ENCODE measurements at places on chromosomes 13 and 19.

DNA sequence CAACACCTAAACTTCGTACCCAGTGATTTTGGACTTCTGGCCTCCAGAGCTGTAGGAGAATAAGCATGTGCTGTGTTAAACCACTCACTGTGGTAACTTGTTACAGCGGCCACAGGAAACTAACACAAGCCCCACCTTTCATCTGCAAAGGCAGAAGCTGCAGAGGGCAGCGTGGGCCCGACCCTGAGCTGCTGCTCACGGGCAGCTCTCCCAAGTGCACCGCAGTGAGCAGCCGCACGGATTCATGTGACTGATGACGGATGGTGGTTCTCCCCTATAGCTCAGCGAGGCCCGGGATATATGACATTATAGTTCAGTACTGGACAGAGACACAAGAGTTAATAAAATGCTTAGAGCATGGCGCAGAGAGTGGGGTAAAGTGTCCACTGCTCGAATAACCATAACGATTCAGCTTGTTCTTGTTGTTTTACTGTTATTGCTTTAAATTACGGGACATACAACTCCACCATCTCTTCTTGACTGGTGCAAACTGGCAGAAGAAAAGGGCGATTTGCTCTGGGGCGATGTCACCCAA, 21.9 kb downstream of the VRK3 start:
- no peak for DNase-seq

DNA sequence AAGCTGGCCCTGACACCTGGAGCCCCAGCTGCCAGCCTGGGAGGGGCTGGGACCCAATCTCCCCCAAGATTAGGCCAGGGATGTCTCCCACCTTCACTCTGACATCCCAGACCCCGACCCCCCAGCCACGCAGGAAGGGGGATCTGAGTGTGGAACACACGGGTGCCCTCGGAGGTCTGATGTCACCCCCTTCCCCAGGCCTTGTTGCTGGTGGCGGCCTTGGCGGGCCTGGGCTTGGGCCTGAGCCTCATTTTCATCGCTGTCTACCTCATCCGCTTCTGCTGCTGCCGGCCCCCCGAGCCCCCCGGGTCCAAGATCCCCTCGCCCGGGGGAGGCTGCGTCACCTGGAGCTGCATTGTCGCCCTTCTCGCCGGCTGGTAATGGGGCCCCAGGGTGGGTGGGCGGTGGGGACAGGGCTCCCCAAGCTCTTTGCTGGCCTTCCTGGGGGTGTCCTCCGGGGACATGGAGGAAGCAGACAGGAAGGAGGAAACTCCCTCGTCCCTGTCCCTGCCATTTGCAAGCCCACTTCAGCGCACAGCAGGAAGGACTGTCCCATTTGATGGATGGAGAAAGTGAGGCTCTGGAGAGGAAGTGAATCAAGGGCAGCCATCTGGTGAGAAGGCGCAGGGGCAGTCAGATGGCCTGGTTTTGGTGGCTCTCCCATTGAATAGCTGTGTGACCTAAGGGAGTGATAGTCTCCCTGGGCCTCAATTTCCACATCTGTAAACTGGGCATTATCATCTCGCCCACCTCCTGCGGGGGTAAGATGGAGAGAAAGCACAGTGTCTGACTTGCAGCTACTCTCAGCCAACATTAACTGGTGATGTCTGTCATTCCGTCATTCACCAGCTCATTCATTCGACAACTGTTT, 3.9 kb downstream of the TTYH1 start:
- DNase-seq, result no peak

- DNase-seq, result no peak
Measured at GRCh38 chr13:113639616-113640262, 18.3 kb downstream of the ATP4B start.

DNA sequence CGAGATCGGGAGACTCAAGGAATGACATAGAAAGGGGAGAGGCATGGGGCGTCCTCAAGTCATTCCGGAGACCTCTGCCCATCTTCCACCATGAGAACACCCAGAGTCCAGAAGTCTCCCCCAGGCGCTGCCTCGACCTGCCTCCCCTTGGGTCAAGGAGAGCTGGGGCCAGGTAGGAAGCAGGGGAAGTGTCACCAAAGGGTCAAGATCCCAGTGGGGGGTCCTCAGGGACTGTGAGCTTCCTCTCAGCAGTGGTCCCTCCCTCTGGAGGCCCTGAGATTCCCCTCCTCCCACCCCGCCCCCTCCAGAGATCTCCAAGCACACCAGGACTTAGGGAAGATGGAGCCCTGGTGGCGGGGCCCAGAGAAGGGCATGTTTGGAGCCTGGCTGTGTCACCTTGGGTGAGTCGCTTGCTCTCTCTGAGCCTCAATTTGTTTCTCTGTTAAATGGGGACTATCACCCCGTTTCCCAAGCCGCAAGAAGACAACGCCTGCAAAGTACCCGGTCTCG, 919 bp downstream of the DACT3 start:
- no peak for DNase-seq

- no peak for DNase-seq
Measured at GRCh38 chr19:51111606-51112005, 3.4 kb upstream of the CTU1 start.

GRCh38 chr13:38409771-38410170, 60.1 kb downstream of the UFM1 start:
- DNase-seq, result no peak

- DNase-seq, result no peak
Measured at GRCh38 chr19:4171676-4172075, 10.7 kb downstream of the SIRT6 start.

- no peak for DNase-seq
Measured at GRCh38 chr13:110218581-110219201, 88.3 kb downstream of the COL4A1 start.

DNA sequence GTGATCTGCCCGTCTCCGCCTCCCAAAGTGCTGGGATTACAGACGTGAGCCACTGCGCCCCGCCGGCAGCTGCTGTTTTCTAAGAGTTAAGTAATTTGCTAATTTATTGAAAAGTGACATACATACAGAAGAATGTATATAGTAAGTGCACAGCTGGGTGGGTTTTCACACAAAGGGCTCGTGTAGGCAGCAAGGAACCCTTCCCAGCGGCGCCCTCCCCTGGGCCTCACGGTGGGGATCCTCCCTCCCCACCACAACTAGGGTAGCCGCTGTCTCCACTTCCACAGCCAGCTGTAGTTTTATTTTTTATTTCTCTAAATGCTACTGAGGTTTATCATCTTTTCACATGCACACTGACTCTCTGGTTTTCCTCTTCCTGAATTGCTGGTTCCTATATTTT, 64.9 kb downstream of the CRYL1 start:
- no peak for DNase-seq

DNA sequence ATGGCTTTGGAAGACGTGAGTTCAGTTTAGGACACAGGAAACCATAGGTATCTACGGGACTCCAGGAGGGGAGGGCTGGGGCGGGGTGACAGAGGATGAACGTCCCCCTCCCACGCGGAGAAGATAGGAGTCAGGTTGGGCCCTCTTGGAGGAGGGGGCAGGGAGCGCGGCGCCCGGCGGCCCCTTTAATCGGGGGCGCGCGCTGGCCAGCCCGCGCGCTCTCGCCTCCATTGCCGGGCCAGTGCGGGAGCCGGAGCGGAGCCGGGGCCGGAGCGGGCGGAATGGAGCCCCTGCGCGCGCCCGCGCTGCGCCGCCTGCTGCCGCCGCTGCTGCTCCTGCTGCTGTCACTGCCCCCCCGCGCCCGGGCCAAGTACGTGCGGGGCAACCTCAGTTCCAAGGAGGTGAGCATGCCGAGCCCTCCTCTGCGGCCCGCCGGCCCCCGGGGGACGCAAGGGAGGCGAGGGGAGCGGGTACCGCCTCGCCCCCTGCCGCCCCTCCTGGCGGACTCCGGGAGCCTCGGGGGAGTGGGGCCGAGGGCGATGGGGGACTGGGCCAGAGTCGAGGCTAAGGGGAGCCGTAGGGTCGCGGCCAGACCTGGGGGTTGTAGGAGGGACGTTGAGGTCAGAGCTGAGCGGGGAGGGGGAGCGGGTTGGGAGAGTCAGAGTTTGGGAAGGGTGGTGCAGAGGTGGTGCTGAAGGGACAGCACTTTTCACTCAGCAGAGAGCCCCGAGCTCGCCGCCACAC, at the start of gene TMEM145:
TMEM145 (plus strand) TSS at position 214 of the 744 bp plus-strand sequence; CDS start at position 282, 68 bp downstream.
- DNase-seq, result peak; percentile 31

DNA sequence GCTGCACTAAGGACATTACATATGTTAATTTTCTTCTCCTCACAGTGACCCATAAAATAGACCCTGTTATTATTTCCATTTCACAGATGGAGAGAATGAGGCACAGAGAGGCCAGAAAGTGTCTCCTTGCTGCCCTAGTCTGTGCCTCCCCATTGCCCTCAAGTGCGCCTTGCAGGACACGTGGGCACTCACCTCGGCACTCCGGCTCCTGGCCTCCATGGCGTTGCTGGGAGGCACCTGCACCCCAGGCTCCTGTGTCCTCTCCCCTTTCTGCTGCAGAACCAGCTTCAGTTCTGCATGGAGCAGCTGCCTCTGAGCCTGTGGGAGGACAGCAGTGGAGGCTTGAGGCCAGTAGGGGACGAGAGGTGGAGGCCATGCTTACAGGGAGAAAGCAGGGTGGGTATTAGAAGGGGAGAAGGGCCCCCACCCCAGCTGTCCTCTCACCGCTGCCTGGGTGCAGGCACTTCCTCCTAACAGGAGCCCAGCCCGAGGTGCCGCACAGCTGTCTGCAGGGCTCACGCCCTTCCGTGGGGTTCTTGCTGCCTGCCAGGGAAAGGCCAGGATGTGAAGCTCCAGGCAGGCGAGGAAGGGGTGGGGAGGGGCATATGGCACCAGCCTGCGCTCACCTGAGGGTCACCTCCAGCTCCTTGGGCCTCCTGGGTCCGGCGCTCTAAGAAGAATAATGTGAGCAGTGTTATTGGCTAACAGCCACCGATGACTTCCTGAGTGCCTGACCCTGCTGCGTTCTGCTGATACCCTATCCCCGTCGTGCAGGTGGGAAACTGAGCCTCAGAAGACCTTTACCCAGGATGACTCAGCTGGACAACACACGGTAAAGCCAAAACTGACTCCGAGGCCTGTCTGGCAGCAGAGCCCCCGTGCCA, 5.2 kb downstream of the PRX start:
- DNase-seq, result no peak

- peak; percentile 65 for DNase-seq
Measured at GRCh38 chr13:27826379-27827353, 34.4 kb downstream of the GSX1 start.

All from activated CD4-positive, alpha-beta T cell treated with anti-CD3 and anti-CD28 coated beads, Interleukin-2, amount 50 U/mL, for 1 hour (primary cell).